Activated T-helper 1 cell treated with Interleukin-2 at 50 U/mL for 16 hours (primary cell): ENCODE measurements at places on chromosomes 4 and X.

DNA sequence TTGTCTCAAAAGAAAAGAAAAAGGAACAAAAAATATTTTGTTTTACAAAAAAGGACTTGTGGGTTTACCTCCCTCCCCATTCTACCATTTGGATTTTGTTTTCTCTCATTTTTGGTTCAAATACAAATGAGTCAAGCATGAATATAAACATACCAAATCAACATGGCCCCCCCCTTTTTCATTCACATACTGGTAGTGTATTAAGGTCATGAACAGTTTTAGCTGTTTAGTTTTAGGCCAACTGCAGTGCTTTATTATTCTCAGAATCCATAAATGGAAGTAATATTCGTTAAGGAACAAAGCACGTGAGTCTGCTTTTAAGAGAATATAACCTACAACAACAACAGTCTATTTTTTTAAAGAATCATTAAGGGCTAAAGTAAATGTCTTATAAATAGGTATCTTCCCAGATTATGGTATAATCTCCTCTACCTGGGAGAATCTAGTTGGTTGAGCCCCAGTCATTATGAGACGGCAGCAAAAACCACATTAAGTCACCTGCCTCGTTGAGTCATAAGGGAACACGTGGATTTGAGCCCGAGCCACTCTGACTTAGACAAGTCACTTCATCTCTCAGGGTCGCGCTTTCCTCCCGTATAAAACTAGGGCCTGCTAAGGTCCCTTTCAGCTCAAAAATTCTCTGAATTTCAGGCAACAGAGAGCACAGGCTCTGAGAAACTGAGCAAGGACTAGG lies 26.7 kb downstream of the BCLAF3 start:
- no peak for DNase-seq

- no peak for DNase-seq
These were observed 1442.8 kb upstream of the IGFBP7 start for GRCh38 chr4:58553031-58553430.

DNA sequence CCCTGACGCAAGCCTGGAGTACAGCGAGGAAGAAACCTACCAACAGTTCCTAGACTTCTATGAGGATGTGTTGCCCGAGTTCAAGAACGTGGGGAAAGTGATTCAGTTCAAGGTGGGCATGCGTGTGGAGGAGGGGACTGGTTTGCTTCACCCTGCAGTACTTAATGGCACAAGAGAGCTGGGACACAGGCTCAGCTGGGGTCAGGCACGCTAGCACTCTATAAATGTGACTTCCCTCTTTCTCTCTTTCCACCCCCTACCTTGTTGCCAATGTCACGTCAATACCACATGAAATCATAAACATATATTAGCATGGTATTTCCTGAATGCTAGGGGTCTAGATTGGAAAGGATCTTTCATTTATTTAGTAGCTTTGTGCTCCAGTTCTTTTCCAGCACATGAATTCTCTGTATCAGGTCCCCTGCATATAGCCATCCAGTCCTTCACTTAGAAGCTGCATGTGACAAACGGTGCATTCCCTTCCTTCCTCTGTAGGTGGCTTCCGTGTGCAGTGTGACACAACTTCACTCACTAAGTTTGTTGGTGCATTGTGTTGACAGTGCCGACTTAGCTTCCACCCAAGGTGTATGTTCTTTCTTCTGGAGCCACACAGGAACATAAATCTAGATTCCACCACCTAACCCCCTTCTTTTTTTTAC lies 25.6 kb downstream of the ZRSR2 start:
- peak; percentile 1 for DNase-seq

DNA sequence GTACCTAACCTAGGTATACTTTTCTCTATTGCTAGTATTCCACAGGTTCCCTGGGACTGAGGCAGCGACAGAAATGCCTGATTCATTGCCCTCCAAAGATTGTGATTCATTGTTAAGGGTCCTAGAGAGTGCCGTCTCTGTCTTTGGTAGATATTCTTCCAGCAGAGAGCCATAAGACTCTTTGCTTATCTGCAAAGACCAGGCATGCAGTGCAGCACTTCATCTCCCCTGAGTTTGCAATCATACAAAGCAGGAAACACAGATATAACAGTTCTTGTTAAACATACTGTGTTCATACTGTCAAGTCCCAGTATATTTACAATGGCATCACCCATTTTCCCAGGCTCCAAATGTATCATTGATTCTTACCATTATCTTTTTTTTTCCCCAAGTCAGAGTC lies 47.7 kb downstream of the KLF8 start:
- no peak for DNase-seq

- DNase-seq = no peak
These were observed 1402.9 kb upstream of the PABPC4L start for GRCh38 chr4:135604531-135604930.

DNA sequence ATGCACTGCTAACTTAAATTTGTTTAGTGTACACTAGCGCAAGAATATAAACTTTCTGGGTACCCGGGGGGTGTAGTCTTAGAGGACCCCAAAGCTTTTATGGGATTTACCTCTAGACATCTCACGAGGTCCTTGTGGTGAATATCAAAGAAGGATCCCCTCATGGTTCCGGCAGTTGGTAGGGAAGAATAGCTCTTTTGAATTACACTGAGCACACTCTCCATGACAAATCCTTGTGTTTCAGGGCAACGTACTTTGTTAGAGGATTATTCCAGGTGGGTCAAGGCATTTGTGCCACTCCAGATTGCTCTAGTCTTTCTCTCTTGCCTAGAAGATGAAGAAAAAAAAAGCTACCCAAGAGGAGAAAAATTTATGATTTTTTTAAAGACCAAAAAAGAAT lies 387.6 kb downstream of the PDHA2 start:
- DNase-seq = no peak

- no peak for DNase-seq
These were observed 126.8 kb upstream of the MAMLD1 start for GRCh38 chrX:150236327-150236726.

DNA sequence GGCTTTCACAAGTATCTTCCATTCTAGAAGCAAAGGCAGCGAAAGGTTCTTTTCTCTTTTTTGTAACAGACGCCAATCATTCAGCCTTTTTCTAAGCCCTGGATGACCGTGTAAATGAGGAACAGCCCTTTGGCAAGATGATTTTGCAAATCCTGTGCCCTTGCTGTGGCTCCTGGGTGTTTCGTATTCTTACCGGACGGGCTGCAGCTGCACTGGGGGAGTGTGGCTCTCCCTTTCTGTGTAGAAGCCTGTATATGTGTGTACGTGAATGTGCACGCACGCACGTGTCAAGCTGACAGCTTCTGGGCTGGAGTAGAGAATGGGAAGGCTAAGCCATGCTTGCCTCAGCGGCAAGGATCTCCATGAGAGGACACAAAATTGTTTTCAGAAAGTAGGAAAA lies 8.2 kb downstream of the GRPEL1 start:
- DNase-seq = no peak

- no peak for DNase-seq
These were observed 86.0 kb upstream of the LIMCH1 start for GRCh38 chr4:41451961-41452360.

DNA sequence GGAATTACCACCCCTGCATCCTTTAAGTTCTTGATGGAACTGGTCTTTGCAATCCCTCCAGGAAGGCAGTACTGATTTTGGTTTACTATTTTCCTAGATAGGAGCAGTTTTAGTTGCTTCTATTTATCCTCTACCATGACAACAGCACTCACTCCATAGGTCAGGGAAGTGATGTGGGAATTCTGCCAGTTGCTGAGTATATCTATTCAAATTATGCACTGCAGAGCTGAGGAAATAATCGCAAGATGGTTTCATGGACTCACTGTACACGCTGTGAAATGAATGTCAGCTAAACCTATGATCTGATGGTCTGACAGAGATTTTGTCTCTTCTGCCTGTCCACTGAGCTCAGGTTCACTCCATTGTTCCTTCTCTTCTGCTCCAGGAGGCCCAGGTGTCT lies 135.8 kb downstream of the FAAH2 start:
- DNase-seq = no peak

DNA sequence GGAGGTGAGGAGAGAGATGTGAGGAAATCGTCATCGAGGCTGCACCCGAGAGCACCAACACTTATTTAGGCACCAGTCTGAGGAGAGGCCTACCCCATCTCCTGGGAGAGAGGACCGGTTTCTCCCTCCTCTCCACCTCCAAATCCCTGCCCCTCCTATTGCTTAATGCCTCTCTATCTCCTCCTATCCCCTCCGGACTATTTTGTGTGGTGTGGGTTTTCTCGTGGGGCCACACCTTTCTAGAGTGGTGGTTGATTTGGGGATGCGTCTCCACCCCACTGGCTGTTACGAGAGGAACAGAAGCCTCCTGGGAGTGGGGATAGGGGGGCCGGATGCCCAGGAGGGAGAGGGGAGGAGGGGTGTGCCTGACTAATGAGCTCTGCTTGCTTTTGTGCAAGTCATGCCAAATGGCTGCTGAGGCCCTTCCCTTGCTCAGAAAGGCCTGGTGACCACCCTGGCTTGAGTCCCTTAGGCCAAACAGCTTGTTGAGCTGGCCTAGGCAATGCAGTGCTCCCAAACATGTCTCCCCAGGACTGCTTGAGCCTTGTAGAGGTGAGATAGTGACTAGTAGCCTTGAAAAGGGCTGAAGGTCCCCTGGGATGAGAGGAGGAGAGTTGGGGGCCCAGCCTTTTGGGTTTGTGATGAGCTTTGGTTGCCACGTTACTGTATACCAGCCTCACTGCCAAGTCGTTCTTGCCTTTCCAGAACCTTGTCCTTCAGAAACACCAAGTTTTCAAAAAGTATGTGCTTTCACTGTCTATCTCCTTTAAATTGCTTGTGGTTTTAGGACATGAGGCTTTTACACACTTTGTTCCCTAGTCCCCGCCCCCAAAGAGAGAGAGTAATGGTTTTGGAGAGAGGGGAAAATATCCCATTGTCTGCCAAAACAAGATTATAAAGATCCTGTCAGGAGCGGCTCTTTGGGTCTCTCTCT lies 1.2 kb downstream of the MSN start:
- peak; percentile 39 for DNase-seq

DNA sequence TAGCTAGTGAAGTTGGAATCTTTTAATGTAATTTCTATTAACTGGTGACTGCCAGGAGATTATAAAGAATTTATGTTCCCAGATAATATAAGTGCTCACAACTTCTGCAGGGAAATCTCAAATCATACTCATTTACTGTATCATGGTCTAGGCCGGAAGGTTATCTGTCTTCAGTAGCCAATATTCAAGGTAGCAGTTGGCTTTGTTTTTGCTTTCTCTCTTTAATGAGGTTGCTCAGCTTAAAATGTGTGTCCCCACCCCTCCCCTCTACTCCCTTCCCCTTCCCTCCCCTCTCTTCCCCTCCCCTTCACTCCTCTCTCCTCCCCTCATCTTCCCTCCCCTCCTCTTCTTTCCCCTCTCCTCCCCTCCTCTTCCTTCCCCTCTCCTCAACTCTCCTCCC lies 117.6 kb downstream of the HPGD start:
- no peak for DNase-seq

GRCh38 chr4:39698424-39699009 lies 581 bp downstream of the UBE2K start:
- DNase-seq = peak; percentile 20

DNA sequence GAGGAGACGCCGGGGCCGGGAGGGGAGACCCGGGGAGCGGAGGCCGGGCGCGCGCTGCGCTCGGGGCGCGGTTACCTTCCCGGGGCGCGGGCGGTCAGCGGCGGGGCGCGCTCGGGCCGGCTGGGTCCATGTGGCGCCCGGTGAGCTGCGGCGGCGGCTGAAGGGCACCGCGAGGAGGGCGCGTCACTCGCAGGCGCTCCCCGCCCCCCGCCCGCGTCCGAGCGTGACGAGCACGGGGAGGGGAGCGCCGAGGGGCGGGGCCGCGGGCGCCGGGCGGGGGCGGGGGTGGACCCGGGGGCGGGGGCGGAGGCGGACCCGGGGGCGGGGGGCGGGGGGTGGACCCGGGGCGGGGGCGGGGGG lies at the start of gene CPLX1:
CPLX1 (minus strand) TSS at position 159 of the 360 bp plus-strand sequence. CDS start 1,607 bp downstream, outside the sequence.
- no peak for DNase-seq

GRCh38 chr4:74318276-74318675 lies 10.0 kb downstream of the EPGN start:
- DNase-seq = no peak

- peak; percentile 1 for DNase-seq
These were observed 1.7 kb downstream of the PHF8 start for GRCh38 chrX:54042609-54043021.

- DNase-seq = no peak
These were observed 85.5 kb downstream of the BMPR1B start for GRCh38 chr4:94843216-94843615.

GRCh38 chrX:130395341-130395740 lies 6.4 kb upstream of the RBMX2 start:
- DNase-seq = no peak

DNA sequence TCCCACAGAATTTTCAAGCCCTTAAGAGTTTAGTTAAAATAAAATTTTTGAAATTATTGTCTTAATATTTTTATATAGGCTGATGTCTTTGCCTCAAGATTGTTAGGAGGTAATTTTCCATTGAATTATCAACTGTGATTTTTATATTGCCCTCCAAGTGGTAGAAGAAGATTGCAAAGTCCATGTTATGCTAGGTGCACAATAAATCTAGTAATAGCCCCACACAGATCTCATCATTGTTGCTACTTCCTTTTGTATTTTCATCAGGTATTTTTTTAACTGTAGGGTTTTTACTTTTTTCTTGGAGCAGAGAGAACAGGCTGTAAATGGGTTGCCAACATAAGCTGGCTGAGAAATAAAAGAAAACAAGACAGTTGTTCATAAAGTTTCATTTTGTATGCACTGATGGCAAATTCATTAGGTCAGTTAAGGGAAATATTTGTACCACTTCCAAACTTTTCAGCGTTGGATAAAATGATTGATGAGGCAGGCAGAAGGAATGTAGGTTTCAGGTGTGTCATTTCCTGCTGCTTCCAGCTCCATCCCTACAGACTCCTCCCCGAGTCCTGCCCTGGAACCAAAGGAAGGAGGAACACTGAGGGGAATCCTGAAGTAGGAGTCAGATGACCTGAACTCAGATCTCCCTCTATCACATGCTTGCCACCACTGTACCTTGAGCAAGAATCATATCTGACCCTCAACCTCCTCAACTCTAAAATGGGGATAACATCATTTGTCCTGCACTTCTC lies 105.5 kb downstream of the PRRG1 start:
- no peak for DNase-seq

- DNase-seq = no peak
These were observed 487.5 kb downstream of the IQCM start for GRCh38 chr4:149328161-149328560.

- no peak for DNase-seq
These were observed 128.4 kb upstream of the FAT1 start for GRCh38 chr4:186852073-186852420.

- DNase-seq = no peak
These were observed 157.0 kb downstream of the FRAS1 start for GRCh38 chr4:78214078-78214477.

GRCh38 chr4:139242511-139243051 lies 37.4 kb downstream of the MGARP start:
- DNase-seq = no peak
